ENCODE measurements at places on chromosomes 2 and 18.

DNA sequence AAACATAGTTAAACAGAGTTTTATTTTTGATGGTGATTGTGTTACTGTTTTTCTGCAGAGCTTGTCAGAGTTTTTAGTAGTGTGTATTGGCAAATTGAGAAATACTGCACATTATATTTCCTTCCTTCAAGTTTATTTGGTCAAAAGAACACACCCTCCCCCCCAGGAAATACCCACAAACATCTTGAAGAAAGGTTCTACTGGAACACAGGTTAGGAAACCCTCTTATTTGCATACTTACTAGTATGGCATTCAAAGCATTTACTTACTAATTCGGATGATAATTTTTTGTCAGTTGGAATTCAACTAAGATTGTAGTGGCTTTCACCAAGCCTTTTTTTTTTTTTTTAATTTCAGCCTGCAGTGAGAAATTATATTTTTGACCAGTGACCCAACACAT lies 9.1 kb downstream of the CAB39 start:
- no peak for DNase-seq

- DNase-seq, result no peak
Measured at GRCh38 chr2:137357634-137358033, 592.3 kb downstream of the THSD7B start.

DNA sequence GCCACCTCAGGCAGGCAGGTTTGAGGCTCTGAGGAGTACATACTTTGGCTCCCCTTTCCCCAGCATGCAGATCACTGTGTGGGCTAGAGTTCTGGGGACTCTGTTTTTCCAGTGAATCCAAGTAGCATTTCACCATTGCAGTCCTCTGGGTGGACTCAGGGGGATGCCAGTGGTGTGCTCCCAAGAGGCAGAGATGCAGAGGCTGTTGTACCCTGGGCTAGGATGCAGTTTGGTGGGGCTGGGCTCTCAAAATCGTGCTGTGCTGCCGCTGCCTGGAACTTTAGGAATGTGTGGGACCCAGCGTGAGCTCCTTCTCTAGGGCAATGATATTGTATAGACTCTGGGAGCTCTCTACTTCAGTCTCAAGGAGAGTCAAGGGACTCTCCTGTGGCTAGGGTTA lies 104.9 kb downstream of the MYO3B start:
- DNase-seq, result no peak

GRCh38 chr18:37534627-37535026 lies 31.0 kb downstream of the CELF4 start:
- no peak for DNase-seq

DNA sequence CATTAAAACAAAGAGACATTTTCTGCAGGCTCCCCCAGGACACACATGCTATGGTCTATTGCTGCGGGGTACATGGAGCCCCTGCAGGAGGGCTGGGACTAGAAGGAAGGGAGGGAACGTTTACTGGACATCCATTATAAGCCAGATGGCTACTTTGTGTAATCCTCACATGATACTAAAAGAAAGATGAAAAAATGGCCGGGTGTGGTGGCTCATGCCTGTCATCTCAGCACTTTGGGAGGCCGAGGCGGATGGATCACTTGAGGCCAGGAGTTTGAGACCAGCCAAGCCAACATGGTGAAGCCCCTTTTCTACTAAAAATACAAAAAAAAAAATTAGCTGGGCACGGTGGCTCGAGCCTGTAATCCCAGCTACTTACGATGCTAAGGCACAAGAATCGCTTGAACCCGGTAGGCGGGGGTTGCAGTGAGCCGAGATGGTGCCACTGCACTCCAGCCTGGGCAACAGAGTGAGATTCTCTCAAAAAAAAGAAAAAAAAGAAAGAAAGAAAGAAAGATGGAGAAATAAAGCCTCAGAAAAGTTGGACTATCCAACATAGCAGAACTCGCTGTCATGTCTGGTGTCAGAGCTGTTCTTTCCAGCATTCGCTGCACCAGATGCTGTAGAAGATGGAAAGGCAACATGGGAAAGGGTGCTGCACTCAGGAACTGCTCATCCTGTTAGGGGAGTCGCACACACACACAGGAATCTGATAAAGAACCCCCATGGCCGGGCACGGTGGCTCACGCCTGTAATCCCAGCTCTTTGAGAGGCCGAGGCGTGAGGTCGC lies 7.8 kb upstream of the MYCN start:
- DNase-seq, result no peak

GRCh38 chr18:63887424-63887823 lies at the start of gene SERPINB2:
Gene SERPINB2, plus strand, starts transcription at chr18:63887705. Its CDS starts 3,740 bp downstream, at chr18:63891445.
- no peak for DNase-seq

- no peak for DNase-seq
Measured at GRCh38 chr2:37615804-37616676, 55.4 kb downstream of the CDC42EP3 start.

DNA sequence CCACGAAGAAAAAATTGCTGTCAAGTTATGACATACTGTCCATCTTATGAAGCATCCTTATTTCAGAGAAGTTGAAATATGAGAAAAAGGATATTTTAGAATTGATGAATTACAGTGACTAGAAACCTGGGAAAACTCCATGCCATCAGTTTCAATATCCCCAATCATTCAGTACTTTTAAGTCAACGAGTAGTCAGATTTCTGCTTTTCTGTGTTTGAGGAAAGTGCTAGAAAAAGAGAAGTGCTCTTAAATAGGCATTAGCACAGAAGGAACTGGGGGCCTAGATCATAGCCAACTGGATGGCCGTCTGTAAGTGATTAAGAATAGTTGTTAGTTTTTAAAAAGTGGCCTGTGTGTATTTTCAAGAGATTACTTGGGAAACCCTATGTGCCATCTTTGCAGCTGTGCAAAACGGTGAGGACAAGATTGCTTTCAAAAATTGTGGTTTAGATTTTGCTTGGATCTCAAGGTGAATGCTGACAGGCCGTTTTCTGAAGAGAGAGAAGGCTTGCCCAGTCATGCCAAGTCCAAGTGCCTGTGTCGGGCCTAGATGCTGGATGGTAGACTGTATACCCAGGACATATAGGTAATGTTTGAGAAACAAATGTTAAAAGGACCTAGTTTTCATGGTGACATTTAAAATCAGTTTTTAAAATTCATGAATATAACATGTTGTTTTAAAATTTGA lies 5.1 kb downstream of the NEDD4L start:
- DNase-seq, result no peak

DNA sequence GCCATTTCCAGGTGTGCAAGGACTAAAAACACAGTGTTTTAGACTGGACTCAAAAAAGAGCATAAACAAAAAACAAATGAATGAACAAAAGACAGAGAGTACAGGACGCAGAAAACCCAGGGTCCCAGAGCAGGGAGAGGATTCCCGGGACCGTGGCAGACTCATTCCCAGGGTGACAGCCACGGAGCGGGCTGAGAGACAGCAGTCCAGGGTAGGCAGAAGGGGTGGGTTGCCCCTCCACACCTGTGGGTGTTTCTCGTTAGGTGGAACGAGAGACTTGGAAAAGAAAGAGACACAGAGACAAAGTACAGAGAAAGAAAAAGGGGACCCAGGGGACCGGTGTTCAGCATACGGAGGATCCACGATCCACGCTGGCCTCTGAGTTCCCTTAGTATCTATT lies 273.4 kb downstream of the EIPR1 start:
- DNase-seq, result no peak

DNA sequence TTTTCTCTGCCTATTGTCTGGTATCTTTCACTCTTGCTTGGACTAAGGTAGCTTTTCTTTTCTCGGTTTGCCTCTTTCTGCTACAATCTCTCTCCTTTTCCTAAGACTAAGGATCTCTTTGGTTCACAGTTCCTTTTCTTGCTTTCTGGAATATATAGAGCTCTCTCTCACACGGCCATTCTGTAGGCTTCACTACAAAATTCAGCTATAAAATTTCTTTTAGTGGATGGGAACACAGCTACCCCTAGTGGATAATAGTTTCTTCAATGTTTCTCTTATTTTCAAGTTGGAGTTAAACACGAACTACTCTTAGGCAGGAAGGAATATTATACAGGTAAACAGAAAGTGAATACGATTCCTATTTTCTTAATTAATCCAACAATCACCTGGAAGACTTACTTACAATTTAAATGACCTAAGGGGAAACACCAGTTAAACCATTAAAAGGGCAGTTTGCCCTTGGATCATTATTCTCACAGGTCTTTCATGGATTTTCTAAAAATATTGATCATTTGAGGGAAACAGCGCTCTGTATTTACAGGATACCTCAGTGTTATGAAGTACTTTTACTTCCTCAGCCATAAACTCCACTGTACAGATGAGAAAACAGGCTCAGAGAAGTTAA lies 140.5 kb downstream of the LRP2 start:
- DNase-seq, result no peak

- no peak for DNase-seq
Measured at GRCh38 chr2:96691022-96691612, 48.6 kb downstream of the FER1L5 start.

DNA sequence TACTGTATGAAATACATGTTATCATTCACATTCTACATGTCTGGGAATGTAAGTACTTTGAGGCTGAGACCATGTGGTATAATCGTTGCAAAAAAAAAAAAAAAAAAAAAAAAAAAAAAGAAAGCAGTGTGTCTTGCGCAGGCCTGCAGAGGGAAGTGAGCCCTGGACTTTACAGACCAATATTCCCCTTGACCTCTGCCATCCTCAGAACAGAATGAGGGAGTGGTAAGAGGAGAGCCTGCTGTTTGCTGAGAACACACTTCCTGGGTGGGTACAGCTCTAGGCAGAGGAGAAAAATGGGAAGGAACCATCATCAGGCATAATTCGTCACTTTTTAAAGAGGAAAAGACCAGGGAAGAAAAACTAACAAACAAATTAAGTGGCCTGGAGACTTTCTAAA lies 28.8 kb upstream of the TBC1D8 start:
- no peak for DNase-seq

- DNase-seq, result no peak
Measured at GRCh38 chr2:208713066-208713745, 306.6 kb downstream of the PTH2R start.

DNA sequence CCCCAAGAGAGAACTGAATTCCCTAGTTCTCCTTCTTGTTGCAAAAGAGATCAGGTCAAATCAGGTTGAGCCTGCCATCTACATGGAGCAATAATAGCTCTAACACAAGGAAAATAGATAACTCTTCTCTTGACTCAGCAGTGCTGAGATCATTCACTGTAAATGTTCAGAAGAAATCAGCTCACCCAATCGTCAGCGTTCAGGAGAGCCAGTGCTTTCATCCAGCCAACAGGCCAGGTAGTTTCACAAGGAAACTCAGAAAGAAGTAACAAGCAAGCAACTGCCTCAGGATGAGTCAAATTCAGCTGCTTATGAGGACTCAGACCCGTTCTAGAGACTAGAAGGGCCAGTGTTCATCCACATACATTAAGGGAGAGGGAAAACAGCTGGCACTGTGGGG lies 5.9 kb downstream of the LMAN2L start:
- DNase-seq, result no peak

DNA sequence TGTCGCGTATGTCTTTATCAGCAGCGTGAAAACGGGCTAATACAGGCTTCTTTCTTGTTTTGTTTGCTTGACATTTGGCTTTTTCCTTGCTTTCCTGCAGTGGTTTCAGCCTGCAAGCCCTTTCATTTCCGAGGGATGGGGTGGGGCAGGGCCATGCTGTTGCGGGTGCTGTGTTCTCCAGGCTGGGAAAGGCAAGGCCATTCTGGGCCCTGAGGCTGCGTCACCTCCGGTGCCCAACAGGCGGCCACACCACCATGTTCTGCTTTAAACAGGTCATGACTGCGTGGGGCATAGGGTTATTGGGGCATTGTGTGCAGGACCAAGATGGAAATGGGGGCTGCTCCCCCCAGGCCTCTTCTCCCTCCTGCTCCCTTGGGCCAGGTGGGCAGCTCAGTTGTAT lies 38.6 kb upstream of the PLB1 start:
- no peak for DNase-seq

- no peak for DNase-seq
Measured at GRCh38 chr18:43642727-43643330, 365.5 kb upstream of the SYT4 start.

DNA sequence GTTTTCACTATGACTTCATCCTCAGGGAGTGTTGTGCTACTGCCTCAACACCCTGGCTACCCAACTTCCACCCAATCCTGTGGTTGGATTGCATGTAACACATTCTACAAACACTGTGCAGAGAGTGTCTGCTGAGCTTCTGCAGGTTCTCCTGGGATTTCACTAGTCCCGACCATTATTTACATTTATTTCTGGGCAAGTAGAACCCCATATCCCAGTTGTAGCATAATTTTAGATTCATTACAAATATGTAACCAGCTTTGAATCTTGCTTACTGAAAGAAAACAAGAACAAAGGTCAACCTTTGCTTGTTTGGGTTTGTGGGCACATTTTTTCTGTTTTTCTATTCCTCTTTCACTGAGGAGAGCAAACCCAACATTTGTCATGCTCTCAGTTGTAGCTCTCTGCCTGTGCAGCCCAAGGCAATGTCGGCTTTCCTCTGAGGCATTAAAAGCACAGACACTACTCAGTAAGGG lies 2036.1 kb upstream of the LRRTM1 start:
- no peak for DNase-seq

DNA sequence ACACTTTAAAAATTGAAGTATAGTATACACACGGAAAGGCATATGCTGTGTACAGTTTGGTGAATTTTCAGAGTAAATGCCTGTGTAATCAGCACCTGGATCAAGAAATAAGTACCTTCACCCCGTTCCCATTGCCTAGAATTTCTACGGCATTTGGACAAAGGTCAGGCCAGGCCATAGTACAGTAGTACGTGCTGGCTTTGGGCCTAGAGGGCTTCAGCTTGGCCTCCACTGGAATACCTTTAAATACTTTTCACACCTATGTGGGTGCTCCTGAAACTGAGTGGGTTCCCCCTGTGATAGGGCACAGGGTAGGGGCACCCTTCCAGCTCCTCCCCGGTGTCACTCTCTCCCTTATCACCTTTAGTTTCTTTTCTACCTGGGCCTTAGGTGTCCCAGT lies 26.5 kb downstream of the TET3 start:
- DNase-seq, result no peak

DNA sequence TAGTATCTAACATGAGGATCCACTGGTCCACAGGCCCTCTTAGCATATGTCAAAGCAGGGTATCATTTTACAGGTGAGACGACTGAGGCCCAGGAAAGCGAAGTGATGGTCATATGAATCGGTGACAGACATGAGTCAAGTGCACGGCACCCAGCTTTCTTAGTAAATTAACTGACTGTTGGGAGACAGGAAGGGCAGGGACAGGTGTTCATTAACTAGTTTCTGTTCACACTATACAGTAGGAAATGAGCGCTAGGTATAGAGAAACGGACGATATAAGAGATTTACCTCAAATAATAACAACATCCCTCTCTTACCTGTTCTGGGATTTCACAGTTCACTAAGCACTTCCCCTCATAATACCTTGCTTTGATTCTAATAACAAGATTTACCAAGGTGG lies 1.7 kb upstream of the SMARCAL1 start:
- no peak for DNase-seq

GRCh38 chr18:37565101-37565976 lies at the start of gene CELF4:
Gene CELF4, minus strand, starts transcription at chr18:37565798.
- no peak for DNase-seq

DNA sequence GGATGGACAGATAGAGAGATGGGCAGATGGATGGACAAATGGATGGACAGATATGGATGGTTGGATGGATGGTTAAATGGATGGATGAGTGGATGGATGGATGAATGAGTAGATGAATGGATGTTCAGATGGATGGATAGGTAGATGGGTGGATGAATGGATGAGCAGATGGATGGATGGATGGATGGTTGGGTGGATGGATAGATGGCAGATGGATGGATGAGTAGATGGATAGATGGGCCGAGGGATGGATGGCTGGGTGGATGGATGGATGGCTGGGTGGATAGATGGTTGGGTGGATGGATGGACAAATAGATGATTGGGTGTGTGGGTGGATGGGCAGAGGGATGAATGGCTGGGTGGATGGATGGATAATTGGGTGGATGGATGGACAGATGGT lies 98.9 kb upstream of the OTOS start:
- no peak for DNase-seq

All from stimulated activated CD8-positive, alpha-beta memory T cell treated with anti-CD3 and anti-CD28 coated beads, Interleukin-4, amount 100 ng/mL, for 1 hour (primary cell).